Hematopoietic multipotent progenitor cell treated with erythropoietin and hydrocortisone succinate and interleukin-3 and kit ligand, for 4 days (in vitro differentiated cells): ENCODE measurements at places on chromosomes 16 and 17.

- DNase-seq: no peak
These were observed 1.2 kb downstream of the GSG1L start for GRCh38 chr16:28062261-28062846.

- peak; percentile 42 for DNase-seq
These were observed 2.5 kb downstream of the CISD3 start for GRCh38 chr17:38732376-38733281.

DNA sequence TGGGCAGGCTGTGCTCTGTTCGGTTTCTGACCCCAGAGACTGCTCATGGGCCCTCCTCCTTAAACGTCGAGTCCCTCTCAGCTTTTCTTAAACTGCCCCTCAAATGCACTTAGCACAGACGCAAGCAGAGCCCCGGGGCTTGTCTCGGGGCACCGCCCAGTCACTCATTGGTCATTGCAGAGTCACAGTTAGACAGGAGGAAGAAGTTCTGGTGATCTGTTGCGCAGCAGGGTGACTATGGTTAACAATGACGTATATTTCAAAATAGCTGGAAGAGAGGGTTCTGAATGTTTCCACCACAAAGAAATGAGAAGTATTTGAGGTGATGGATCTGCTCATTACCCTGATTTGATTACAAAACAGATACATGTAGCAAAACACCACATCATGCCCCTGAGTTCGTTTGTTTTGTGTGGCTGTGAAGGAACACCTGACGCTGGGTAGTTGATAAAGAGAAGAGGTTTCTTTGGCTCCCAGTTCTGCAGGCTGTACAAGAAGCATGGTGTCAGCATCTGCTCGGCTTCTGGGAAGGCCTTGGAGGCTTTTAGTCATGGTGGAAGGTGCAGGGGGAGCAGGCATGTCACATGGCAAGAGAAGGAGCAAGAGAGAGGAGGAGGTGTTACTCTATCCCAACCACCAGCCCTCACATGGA lies 387.4 kb downstream of the CPPED1 start:
- DNase-seq: peak; percentile 46

GRCh38 chr16:48433850-48434530 lies 48.8 kb upstream of the SIAH1 start:
- DNase-seq: no peak

GRCh38 chr17:79005063-79005861 lies 4.3 kb downstream of the CANT1 start:
- DNase-seq: no peak

DNA sequence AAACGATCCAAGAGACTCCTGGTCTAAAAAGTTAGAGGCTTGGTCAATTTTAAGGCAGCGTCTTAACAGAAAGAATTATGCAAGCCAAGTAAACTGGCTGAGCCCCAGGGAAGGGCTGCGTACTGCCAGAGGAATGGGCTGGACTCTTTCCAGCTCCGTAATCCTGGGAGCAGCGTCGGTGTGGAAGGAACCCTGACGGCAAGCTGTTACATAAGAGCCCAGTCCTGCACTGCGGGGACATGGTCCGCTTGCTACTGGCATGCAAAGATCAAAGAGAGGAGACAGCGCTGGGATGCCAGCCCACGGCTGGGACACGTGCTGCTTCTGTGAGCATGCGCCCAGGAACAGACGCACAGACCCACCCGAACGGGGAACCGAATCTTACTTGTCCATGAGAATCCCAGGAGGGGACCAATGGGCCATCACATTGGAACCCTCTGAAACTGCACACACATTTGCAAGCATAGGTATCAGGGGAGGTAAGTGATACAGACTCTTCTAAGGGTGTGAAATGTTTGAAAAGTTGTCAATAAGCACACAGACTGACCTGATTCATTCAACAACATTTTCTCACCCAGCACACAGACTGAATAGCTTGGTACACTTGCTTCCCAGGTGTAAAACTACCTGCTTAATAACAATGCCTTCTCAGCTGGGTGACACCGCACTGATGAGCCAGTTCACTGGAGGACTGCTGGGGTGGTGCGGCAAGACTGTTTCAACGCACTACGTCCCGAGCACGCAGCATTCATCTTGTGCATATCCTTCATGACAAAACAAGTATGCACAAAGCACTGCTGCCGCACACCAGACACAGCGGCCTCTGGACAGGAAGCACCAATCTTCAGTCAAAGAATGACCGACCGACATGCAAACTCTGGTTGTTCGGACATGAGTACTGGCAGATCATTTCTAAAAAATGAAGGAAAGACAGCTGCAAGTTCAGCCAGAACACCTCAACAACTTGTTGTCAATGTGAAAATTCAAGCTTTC lies 94.9 kb downstream of the ANKRD11 start:
- DNase-seq: no peak

DNA sequence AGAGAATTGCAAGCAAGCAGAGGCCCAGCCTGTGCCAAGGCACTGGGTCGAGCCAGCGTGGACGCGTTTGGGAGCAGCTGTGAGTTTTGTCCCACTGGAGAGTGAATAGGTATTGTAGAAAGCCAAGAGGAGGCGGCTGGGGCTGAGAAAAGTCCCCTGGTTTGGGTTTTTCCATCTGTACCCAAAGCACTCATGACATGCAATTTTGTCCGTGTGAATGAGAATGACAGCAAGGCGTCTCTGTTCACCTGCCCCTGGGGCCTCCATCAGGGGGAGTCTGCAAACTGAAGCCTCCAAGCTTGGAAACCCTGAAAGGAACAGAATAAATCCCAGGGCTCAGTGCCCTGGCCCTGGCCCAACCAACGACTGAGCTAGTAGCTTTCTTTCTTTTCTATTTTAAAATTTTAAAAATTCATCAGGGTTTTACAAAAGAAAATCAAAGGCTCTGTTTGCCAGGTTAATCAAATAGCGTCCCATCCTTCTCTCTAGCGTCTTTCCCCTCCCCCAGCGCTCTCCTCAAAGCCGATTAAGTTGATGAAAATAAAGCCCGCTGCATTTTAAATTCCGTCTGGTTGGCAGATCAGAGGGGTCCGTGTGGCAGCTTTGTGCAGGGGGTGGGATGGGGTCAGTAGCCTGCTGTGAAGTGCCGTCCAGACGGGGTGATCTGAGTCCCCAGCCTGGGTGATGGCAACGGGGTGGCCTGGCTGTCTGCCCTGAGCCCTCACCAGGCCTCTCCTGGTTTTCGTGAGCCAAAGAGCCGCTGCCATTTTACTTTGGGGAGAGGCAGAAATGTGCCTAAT lies 171.0 kb downstream of the KATNIP start:
- DNase-seq: no peak

DNA sequence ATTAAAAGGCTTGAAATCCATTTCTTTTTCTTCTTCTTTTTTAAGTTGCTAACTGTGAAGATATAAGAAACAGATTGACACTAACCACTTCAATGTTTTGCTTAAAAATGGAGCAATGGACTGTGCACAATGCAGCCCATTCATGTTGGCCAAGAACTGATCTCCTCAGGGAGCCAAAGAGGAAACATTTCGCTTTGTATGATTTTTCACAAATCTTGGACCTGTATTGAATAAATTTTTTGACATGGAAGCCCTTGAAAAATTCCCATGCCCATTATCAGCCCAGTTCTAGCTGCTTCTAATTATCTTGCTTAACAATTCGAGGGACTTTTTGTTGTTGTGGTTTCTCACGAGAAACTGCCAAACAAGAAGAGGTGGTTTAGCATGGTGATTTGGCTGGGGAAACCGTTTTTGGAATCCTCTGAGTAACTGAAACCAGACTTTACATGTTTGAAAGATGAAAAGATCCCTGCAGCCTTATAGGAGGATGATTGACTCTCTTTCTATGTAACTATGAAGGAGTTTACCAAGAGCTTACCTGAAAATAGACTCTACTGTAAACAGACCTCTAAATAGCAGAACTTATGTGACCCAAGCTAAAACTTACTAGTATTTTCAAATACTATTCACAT lies 1389.4 kb upstream of the GOT2 start:
- no peak for DNase-seq

- no peak for DNase-seq
These were observed 109.5 kb downstream of the CDH13 start for GRCh38 chr16:82736224-82736623.

DNA sequence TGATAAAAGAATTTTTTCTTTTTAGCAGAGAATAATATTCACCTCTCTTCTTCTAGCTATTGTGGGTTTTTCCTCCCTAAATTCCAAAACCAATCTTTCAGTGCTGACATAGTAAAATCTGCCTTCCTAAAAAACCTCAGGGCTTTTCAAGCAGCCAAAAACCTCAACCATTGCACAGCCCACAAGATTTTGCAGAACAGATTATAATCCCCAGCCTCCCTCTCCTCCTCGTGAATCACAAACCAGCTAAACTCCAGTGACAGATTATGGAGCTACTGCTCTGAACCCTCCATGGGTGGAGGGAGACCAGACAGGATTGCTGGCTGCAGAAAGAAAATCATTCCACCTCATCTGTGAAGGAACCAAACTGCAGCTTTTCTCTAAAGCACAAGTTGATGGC lies 341.6 kb downstream of the SOX9 start:
- no peak for DNase-seq

GRCh38 chr16:1743376-1744337 lies 27.7 kb downstream of the NME3 start:
- no peak for DNase-seq

DNA sequence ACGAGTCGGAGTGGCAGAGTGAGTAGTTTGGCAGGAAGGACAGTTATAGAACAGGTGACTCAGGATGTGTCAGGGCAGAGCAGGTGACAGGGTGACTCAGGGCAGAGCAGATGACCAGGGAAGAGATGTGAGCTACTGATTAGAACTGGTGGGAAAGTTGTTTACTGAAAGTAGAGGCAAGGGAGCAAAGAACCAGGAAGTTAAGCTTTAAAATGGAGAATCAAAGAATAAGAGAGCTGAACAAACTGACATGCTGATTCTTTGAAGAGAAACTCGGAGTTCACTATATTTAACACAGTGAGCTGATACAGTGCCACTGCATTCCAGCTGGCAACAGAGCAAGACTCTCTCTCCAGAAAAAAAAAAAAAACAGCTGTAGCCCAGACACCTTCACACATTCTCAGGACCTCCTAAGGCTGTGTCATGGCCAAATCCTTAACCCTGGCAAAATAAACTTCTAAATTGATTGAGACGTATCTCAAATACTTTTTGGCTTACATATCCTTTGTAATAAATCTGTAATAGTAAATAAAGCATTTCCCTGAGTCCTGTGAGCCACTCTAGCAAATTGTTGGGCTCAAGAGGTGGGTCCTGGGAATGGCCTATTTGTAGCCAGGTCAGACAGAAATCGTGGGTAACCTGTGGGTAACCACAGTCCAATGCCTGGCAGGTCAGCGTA lies 12.3 kb upstream of the UBE2I start:
- no peak for DNase-seq

- DNase-seq: peak; percentile 15
These were observed 46.0 kb downstream of the TNRC6A start for GRCh38 chr16:24775455-24775854.

DNA sequence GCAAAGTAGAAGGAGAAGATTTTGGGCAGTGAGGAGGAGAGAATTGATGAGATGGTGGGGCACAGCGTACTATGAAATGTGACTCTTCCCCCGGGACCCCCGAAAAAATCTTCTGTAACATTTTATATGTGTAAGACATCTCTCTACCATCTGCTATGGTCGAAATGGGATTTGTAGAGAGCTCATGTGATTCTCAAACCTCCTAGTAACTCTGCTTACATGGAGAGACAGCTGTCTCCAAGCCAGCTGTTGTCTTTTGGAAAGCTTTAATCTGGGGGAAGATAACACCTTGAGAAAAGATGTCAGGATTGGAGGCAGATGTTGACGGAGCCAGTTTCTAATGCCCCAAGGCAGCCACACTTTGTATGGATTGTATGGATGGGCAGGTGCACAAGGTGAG lies 94.1 kb downstream of the PRKCB start:
- no peak for DNase-seq

DNA sequence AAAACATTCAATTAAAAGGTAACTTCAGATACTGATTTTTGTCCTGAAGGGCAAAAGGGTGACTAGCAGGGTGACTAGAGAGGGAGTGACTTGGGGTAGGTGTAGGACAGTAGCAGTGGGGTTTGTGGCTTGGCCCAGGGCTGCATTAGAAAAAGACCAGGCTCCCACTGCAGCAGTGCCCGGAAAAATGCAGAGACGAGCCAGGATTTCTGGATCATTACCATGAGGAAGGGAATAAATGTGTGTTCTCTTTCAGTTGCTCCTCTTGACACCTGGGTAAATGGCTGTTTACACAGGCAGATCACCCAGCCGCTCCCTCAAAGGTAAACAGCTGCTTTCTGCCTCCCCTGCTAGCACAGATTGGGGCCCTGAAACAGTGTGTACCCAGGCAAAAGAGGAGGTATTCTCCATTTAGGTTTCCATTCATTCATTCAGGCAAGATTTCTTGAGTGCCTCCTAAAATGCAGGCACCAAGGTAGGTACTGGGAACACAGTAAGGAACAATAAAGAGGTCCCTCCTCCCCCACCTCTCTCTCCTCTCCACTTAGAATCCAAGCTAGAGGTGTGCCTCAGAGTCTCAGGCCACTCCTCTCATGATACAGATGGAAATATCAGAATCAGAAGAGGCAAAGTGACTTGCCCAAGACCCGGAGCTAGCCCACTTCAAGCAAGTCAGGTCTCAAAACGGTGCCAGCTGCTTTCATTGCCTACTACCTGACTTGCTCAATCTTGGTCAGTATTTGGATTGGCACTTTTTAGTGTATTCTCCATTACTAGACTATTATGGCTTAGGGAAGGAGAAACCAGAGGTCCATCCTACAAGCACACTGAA lies 15.2 kb upstream of the TOX3 start:
- no peak for DNase-seq

DNA sequence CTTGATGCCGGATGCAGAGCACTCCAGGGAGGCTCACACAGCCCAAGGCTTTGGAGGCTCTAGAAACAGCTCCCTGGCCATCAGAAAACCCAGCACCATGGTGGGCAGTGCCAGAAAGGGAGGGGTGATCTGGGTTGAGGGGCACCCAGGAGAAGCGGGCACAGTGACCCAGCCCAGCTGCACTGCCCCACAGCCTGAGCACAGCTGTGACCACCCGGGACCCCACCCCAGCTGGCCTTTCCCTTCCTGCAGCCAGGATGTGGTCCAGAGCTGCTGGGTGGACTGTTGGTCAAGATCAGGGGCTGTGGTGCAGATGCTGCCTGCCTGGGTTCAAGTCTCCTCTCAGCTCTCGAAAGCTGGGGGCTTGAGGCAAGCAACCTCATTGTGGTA lies 223.1 kb downstream of the ZNF423 start:
- no peak for DNase-seq

- DNase-seq: peak; percentile 77
These were observed 34.1 kb downstream of the NME2 start for GRCh38 chr17:51200295-51200694.
